Glutamatergic neuron (in vitro differentiated cells): ENCODE measurements at places on chromosomes 7 and 10.

DNA sequence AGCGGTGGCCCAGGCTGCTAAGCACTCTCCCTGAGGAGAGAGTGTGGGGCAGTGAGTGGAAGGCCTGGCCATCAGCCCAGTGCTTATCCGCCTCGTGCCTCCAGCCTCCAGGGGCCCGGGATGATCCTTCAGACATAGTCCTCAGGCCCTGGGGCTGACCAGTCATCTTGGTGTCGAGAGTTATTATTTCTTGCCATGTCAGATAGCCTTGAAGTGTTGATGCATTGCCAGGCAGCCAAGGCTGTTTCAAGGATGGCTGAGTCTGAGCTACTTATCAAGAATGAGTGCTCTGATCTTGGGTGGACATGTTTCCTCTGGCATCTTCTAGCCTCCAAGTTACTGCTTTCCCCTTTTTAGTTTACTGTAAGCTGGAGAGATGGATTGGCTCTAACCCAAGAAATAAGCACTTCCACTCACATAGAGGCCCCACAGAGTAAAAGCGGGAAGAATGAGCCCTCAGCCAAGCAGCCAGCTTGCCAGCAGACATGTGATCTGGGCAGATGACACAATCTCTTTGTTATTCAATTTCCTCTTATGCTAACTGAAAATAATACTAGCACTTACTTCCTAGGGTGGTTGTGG lies 136.5 kb upstream of the NAMPT start:
- no peak for DNase-seq

- no peak for DNase-seq
Observed at GRCh38 chr10:246431-246830, 111.2 kb downstream of the ZMYND11 start.

DNA sequence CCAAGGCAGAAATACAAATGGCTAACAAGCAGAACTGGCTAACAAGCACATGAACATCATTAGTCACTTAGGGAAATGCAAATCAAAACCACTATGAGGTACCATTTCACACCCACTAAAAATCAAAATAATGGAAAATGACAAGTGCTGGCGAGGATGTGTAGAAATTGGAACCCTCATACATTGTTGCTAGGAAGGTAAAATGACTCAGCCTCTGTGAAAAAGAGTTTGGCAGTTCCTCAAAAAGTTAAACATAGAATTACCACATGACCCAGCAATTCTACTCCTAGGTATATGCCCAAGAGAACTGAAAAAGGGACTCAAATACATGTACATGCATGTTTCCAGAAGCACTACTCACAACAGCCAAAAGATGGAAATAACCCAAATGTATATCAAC lies 52.8 kb upstream of the ANAPC16 start:
- no peak for DNase-seq

DNA sequence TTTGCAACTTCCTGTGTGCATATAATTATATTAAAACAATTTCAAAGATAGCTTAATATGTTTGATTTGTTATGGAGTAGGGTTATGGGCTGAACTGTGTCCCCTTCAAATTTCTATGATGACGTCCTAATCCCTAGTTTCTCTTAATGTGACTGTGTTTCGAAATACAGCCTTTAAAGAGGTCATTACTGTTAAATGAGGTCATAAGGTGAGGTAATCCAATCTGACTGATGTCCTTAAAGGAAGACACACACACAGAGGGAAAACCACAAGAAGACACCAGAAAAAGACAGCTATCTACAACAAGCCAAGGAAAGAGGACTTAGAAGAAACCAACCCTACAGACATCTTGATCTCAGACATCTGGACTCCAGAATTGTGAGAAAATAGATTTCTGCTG lies 407.4 kb downstream of the MAGI2 start:
- no peak for DNase-seq

GRCh38 chr10:116848032-116848943 lies 1.0 kb upstream of the ENO4 start:
- no peak for DNase-seq
